ENCODE measurements at places on chromosomes 5 and 9.

- DNase-seq: no peak
Observed at GRCh38 chr5:108148715-108149139, 233.2 kb downstream of the FBXL17 start.

DNA sequence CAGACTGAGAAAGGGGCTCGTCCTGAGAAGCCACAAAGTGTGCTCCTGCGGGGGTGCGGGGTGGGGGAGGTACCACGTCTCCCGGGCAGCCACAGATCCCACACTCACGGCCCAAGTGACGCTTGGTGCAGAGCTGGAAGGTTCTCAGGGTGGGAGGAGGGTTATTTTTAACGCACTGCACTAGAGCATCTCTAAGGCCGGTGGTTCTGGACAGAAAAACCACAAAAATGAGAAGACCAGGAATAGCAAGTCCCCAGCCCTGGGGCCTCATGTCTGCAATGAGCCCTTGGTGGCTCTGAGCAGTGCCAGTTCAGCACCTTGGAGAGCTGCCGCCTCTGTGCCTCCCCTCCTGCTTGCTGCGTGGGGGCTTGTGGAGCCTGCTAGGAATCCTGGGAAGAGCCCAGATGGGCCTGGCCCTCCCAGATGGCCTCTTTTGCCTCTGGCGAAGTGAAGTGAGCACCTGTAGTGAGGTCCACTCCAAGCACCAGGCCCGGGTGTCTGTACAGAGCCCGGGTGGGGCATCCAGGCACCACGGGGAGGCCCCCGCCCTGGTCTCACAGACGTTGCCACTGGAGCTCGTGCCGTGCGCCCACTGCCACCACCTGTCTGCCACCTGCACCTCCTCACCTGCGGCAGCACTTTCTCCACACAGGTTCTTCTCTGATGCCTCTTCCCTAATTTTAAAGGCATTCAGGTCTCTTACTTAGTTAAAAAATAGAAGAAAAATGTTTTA is 48.9 kb upstream of the CACNA1B start:
- DNase-seq: no peak

DNA sequence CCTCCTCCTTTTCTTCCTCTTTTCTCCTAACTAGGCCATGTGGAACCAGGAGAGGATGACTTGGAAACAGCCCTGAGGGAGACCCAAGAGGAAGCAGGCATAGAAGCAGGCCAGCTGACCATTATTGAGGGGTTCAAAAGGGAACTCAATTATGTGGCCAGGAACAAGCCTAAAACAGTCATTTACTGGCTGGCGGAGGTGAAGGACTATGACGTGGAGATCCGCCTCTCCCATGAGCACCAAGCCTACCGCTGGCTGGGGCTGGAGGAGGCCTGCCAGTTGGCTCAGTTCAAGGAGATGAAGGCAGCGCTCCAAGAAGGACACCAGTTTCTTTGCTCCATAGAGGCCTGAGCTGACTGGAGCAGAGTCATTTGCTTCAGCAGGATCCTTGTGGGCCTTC is 13.7 kb downstream of the NUDT2 start:
- no peak for DNase-seq

DNA sequence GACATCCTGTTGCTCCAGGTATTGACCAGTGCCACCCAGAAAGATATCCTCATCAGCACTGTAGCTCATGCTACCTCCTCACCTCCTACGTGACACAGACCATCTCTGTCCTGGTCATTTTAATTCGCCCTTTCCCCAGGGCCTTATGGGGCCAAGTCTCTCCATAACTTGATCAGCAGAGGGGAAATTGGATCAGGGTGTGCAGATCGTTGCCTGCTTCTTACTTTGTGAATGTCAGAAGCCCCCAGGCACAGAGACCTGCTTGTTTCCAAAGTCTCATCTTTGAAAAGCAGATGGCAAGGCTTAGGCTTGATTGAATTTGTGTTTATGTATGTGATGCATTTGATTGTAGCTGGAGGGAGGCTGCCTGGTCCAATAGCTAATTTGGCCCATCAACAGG is 8.8 kb upstream of the DBH start:
- no peak for DNase-seq

GRCh38 chr5:171680485-171680884 is 105.1 kb upstream of the SMIM23 start:
- DNase-seq: no peak

- DNase-seq: no peak
Observed at GRCh38 chr9:124436320-124436719, 13.9 kb upstream of the ADGRD2 start.
